H1 (cell line): ENCODE measurements at places on chromosomes 6 and 20. TPM values are rescaled to one million over a fixed set of nuclear protein-coding genes. Genes with fewer than 3 reads are reported as not detected.

The OXT gene
- not detected in 2 replicates for polyA plus RNA-seq

The PROKR2 gene
- 7.7 and 9.5 TPM in 2 replicates for polyA plus RNA-seq

The SPTLC3 gene
- polyA plus RNA-seq = 0.11 and 0.23 TPM in 2 replicates

The AKAP12 gene
- polyA plus RNA-seq = 10.6 and 14.6 TPM in 2 replicates

The GLP1R gene
- polyA plus RNA-seq = 2.7 TPM in 2 replicates
